Esophagus muscularis mucosa (tissue), 4 donors: ENCODE measurements at places on chromosomes 1 and 21. TPM values are rescaled to one million over a fixed set of nuclear protein-coding genes. Genes with fewer than 3 reads are reported as not detected.

Gene IFNLR1
- total RNA-seq = 1.5 TPM

GRCh38 chr1:31041529-31041928 lies 24.0 kb downstream of the PUM1 start:
- H3K4me1 ChIP-seq = peaks cover 36% of the 10 kb centered on the region
- peaks cover 13% of the 10 kb centered on the region for H3K36me3 ChIP-seq
- H3K27me3 ChIP-seq = no peaks in the 10 kb centered on the region
- DNase-seq = no peak
- H3K27ac ChIP-seq = no peak overlapping the region

DNA sequence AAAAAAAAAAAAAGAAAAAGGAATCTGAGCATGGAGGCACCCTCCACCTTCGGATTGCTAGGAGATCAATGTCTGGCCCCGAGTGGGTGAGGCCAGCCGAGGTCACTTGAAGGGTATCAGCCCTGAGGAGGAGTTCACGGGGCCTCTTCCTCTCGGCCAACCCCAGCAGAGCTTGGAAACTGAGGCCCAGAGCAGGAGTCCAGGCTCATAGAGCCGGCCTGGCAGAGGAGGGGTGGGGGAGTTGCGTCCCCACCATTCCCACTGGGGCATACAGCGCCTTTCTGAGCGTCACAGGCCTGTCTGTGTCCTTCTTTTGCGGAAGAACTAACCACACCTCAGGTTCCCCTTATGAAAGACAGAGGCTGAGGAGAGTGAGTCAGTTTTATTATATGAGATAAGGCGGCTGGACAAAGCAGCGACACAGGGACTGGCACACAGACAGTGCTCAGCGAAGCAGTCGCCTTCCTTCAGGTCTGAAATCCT lies 17.1 kb upstream of the EPHA2 start:
- H3K27ac ChIP-seq = peak overlapping the region; percentile 45
- no peaks in the 10 kb centered on the region for H3K36me3 ChIP-seq
- peaks cover 39% of the 10 kb centered on the region for H3K4me1 ChIP-seq
- no peak overlapping the region for H3K4me3 ChIP-seq
- DNase-seq = no peak
- no peaks in the 10 kb centered on the region for H3K27me3 ChIP-seq

GRCh38 chr1:164713456-164714207 lies 154.6 kb downstream of the PBX1 start:
- H3K27me3 ChIP-seq = no peaks in the 10 kb centered on the region
- no peak for DNase-seq
- no peak overlapping the region for H3K4me3 ChIP-seq
- H3K4me1 ChIP-seq = peaks cover 88% of the 10 kb centered on the region
- no peaks in the 10 kb centered on the region for H3K36me3 ChIP-seq

DNA sequence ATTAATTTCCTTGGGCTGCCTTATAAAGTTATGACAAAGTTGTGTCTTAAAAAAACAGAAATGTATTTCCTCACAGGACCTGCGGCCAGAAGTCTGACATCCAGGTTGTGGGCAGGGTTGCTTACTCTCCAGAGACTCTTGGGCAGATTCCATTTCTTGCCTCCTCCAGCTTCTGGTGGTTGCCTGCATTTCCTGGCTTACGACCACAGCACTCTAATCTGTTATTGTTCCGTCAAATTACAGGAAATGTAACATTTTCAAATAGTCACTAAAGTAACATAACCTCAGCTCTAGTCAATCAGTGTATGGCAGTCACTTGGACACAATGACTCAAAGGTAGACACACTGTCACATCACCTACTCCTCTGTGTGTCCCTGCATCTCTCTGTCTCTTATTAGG lies 226.8 kb downstream of the DNAH14 start:
- no peak overlapping the region for H3K27ac ChIP-seq
- no peaks in the 10 kb centered on the region for H3K36me3 ChIP-seq
- no peaks in the 10 kb centered on the region for H3K4me1 ChIP-seq
- no peak for DNase-seq
- H3K4me3 ChIP-seq = no peak overlapping the region

Gene PDC
- not detected for total RNA-seq
